ENCODE measurements at places on chromosomes 12 and 14.

GRCh38 chr12:12513416-12514006 is 49.2 kb downstream of the DUSP16 start:
- no peak for DNase-seq

DNA sequence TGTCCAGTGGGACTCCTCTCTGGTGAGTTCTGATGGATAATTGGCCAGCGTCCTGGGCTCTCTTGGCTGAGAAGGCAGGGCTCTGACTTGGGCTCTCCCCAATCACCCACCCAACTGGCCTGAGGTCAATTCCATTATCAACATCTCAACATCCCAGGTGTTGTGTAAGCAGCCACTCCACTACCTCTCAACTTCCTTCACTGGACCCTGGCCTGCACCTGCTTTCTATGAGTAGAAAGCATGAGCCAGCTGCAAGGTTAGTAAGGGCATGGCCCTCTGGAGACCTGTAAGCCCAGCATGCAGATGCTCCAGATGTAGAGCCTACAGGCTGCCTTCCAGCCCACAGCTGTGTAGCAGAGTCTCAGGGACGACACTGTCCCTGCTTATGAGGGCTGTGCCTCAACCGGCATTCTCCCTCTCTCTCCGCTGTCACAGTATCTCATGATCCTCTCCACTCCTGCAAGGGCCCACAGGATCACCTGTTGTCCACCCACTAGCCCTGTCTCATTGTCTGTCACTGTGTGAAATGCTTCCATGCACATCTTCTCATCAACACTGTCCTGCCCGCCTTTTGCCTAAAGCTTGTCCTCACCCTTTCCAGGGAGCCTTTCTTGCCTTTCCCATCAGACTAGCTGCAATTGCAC is 5.4 kb upstream of the KRT81 start:
- DNase-seq = no peak

GRCh38 chr12:109124878-109125648 is 8.7 kb downstream of the ACACB start:
- DNase-seq = no peak

DNA sequence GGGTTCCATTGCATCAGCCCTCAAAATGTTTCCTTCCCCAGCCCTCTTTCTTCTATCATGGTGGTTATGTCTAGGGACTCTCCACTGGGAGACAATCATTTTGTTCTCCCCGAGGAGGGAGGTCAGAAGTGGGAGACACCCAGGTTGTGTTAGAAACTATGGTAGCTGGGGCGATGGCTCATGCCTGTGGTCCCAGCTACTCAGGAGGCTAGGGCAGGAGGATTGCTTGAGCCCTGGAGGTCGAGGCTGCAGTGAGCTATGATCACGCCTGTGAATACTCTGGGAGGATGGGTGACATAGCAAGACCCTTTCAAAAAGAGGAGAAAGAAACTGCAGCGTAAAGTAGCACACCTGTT is 13.0 kb upstream of the LRRC23 start:
- DNase-seq = no peak
